ENCODE measurements at places on chromosomes 5 and 9.

DNA sequence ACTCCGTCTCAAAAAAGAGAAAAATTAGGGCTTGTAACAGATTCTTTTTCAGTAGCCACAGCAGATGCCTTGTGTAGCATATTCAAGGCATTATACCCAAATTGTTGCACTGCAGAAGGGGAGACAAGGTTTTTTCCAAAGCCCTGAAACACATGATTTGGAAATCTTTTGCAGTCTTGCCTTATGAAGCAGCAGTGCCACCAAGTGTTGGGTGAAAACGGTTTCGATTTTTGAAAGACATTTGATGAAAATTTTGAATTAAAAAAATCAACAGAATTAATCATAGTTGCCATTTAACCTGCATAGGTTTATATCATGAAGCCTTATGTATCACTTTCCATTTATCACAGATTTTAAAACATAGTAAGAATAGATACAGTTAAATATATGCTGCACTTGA is 479.5 kb downstream of the TAF11L14 start:
- no peak for DNase-seq

DNA sequence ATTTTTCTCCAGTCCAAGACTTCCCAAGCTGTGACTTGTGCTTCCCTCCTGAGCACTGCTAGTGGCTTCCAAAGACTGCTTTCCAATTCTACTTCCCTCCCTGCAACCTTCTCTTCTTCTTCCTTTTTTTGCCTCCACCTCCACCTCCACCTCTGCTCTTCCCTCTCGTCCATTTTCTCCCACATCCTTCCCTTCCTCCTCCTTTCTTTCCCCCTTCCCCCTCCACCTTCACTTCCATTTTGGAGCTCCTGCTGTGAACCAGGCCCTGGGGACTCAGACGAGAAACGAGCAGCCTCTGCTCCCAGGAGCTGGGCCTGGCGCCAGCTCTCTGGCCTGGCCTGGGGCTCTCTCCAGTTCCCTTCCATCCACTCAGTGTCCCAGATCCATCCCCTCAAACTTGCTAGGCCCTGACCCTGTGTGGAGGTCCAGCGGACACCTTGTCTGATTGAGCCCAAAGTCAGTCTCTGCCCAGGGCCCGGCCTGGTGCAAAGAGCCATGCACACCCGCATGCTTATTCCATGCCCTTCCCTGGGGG is 5.6 kb downstream of the GADD45G start:
- no peak for DNase-seq

- DNase-seq = no peak
Observed at GRCh38 chr5:62931153-62931950, 352.7 kb downstream of the LRRC70 start.

GRCh38 chr5:123421773-123422172 is 1.4 kb downstream of the CEP120 start:
- DNase-seq = no peak

GRCh38 chr5:68012429-68012828 is 203.1 kb upstream of the PIK3R1 start:
- no peak for DNase-seq

DNA sequence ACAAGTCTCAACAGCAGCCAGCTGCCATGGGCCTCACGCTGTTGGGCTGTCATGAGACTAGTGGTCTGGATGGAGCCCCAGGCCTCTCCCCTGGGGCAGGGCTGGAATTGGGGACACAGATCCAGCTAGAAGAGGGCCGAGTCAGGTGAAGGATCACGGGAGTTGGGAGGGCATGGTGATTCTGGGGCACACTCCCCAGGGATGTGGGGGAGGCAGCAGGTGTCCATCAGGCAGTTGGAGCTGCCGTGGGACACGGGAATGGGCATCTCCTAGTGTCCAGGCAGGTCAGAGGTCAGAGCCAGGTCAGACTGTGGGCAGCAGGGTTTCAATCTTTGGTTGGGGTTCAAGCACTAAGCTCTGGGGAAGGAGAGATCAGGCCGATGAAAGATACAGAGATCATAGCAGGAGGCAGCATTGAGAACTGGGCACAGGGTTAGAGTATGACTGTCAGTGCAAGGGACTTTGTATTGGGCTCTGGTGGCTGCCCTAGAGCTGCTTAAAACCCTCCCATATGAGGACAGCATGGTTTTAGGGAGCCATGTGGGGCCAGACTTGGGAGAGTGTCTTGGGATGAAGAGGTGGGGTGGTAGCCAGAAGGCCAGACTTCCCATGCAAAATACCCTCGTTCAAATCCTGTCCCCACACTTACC is 59.2 kb downstream of the ARHGEF37 start:
- DNase-seq = no peak

DNA sequence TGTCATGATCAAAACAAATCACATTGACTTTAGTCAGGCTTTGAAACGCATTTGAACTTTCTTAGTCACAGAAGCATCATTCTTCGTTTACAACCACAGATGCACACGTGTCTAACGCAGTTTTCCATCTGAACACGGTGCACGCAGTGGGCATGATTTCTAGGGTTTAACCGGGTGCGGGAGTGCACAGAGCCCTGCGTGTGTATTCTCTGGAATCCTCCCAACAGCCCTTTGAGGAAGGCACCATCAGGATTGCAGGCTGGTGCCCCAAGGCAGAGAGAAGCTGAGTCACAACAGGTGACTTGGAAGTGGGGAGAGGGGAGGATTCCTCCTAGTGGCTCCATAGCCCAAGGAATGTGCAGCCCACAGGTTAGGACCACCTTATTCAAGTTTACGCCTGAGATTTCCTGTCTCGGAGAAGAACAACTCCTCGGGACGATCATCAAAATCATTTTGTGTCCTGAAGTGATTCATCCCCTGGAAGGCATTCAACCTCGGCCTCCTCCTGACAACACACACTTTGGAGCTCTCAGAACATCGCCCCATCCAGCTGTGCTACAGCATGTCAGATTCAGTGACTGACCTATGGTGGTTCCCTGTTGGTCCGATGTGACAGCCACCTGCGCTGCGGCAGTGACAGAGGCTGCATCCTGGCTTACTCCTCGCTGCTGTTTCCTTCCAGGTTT is 13.1 kb downstream of the ROPN1L start:
- no peak for DNase-seq

DNA sequence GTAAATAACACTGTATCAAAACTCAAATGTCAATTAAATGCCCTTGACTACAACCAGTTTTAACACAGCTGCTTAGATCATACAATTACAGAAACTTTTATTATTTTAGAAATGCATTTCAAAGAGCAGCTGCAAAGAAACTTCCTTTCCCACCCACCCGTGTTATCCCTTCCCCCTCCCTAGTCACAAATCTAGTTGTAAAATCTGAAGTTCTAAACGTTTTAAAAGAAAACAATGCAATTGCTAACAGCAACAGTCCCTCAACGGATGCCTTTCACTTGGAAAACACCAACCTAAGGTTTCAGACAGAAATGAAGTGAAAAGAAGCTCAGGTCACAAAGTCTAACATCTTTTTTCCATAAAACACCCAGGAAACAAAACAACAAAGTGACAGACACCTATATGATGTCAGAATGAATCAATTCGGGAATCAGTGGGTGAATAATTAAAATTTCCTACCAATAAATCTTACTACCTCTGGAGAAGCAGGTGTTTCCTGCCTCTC is 100.3 kb downstream of the FBXW11 start:
- no peak for DNase-seq

DNA sequence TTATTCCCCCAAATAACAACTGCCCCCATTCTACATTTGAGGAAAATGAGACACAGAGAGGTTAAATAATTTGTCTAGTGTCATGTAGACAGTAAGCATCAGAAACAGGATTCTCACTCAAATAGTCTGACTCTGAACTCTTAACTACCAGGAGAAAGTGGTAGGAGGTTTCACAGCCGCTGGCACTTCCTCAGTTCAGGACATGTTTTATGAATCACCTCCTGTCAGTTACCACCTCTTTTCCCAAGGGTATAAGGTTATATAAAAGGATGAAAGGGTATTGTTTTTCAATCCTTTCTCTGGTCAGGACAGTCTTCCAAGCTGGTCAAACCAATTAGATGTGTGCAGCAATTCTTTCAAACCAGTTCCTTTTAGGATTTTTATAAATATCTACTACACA is 52.1 kb downstream of the TSSK1B start:
- DNase-seq = no peak
